RPMI8226 (cell line): ENCODE measurements at places on chromosomes 16 and 17.

DNA sequence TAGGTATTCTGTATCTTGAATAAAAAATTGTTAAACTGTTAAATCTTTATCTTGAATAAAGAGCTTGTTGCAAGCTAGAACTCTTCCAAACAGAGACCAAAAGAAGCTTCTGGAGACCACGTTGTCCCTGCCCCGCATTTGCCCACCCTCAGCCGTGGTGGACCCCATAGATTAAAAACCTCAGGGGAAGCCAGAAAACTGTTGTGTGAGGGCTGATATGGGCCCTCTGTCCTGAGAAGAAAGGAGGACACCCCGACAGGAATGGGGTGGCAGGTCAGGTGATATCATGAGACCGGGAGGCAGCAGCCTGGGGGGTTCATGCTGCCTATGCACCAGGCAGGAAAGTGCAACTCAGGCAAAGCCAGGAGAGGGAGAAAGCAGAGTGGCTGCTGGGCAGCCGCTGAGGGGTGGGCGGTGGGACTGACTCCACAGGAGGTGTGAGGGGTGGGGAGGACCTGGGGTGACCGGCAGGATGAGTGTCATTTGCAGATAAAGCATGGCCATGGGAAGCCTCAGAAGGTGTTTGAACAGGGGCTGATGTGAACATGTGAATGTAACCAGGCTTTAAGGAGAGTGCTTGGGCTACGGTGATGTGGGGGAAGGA, 147.8 kb downstream of the IRF8 start:
- no peak for DNase-seq

GRCh38 chr17:6556121-6557039, at the start of gene PITPNM3:
Gene PITPNM3 (minus strand): TSS chr17:6556555. CDS start chr17:6556406, 149 bp downstream.
- no peak for DNase-seq

GRCh38 chr16:88499836-88500251, 46.8 kb downstream of the ZFPM1 start:
- no peak for DNase-seq

DNA sequence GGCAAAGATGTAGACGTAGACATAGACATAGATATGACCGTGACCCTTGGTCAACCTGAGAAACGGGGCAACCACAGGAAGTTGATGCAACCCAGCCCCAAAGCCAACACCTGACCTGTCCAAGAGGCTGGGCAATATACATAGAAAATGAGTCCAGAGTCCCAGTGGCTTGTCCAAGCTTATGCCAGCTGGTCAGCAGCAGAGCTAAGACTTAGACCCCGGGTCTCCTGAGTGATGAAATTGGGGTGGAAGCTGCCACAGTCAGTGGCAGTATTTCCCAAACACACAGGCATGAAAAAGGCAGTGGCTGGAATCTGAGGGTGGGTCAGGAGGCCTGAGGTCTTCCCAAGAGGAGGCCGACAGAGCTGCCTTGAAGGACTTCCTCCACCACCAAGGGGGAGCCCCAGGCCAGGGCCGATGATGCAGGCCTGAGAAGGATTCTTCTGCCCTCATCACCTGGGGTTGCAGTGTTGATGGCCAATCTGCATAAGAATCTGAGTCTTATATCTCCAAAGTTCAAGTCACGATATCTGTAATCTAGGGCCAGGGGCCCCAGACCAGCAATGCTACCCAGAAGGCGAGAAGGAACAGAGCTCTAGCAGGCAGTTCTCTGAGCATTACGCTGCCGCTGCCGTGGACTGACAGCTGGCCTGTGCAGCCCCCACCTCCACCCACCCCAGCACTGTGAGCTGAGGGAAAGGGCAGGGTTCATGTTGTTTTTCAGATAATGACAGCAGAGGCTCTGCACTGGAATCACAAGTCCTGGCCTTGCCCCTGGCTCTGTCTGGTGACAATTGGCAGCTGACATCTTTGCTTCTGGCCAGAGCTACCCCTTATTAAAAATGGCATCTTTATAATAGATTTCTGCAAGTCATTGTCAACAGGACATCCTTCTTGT, 72.7 kb downstream of the GNAO1 start:
- DNase-seq, result no peak

DNA sequence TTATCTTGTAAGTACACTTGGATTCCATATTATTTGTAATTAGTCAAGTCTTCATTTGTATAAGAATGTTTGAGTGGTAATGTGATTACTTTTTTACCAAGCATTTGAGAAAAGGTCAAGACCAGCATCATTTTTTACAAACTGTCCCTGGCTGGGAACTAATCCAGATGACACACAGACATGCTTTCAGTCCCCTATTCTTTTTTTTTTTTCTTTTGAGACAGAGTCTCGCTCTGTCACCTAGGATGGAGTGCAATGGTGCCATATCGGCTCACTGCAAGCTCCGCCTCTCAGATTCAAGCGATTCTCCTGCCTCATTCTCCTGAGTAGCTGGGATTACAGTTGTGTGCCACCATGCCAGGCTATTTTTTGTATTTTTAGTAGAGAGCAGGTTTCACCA, 4.5 kb downstream of the DERL2 start:
- no peak for DNase-seq
